Caki2 (cell line): ENCODE measurements at places on chromosomes 16 and 17. TPM values are rescaled to one million over a fixed set of nuclear protein-coding genes. Genes with fewer than 3 reads are reported as not detected.
A peak's percentile ranks its signal among the peaks of the same experiment; 100 is the strongest.

- DNase-seq = no peak
These were observed 19.9 kb upstream of the OSGIN1 start for GRCh38 chr16:83932955-83933673.

DNA sequence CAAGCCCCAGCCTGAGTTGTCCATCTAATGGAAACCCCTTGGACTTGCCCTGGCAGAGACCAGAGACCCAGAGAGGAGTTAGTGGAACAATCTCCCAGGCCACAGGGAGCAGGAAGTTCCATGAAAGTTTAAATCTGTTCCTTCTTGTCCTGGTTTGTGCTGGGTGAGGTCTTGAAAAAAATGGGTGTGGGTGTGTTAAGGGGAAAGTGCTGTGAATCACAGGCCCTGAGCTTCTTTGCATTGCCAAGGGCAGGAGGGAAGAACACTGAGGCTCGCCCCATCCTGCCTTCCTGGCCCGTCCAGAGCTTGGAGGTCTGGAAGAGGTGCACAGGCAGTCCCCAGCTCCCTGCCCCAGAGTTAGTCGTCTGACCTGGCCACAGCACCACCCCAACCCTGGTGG lies 2.3 kb downstream of the ADORA2B start:
- no peak for DNase-seq

DNA sequence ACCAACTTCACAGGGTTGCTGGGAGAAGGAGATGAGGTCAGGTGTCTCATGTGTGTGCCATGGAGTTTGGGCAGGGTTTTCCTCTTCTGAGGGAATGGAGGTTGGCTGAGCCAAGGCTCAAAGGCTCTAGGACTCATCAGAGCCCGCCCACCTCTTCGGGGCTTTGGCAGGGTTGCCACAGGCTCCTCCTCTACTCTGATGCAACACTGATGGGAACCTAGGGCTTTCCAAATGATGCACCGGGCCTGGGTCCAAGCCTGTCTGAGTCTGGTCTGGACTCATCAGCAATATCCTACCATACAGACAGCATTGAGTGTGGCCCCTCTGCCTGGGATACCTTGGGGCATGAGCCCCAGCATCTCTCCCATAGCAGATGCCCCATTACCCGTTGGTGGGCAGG lies 59.5 kb upstream of the LHX1 start:
- DNase-seq = no peak

GRCh38 chr17:13435230-13435629 lies 166.5 kb downstream of the HS3ST3A1 start:
- DNase-seq = no peak

GRCh38 chr17:57533684-57534305 lies 211.3 kb downstream of the CCDC182 start:
- DNase-seq = no peak

- no peak for DNase-seq
These were observed 287.9 kb downstream of the FTO start for GRCh38 chr16:53991754-53992378.

GRCh38 chr16:12661656-12662172 lies 142.0 kb downstream of the CPPED1 start:
- DNase-seq = peak; percentile 55

GRCh38 chr16:52203096-52203495 lies 343.8 kb downstream of the TOX3 start:
- DNase-seq = no peak

GRCh38 chr16:78633551-78633950 lies 534.1 kb downstream of the WWOX start:
- DNase-seq = no peak

DNA sequence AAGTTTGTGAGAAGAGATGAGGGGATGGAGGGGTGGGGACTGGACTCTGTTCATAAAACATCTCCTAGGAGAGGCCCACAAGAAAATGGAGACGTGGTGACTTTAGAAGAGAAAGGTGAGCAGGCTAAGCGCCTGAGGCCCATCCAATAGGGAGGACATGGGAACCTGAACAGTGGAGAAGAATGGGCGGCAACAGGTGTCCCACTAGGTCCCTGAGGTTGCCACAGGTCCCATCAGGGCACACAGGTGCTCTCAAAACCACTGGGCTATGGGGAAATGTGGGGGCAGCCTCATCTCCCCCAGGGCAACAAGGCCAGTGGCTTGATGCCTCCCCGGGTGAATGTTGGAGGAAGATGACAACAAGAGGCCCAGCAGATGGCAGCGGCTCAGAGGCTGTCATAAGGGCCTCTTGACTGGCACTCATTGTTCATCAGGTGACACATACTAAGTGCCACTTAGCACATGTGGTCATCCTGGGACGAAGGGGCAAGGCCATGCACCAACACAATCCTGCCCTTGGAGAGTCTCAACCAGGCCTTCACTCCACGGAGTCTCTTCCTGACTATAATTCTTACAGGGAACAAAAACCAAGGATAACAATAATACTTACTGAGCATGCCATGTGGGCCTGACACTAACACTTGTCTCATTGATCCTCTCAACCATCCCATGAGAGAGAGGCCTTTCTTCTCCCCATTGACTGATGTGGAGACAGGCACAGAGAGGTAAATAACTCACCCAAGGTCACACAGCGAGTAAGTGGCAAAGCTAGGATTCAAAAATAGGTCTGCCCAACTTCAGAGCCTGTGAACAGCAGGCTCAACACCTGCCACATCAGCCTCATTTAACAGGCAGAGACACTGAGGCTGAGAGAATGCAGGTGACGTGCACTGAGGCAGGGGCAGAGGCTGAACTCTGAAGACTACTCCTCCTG lies 38.0 kb downstream of the CUEDC1 start:
- DNase-seq = no peak

GRCh38 chr17:81379523-81379942 lies 15.7 kb upstream of the BAHCC1 start:
- no peak for DNase-seq

DNA sequence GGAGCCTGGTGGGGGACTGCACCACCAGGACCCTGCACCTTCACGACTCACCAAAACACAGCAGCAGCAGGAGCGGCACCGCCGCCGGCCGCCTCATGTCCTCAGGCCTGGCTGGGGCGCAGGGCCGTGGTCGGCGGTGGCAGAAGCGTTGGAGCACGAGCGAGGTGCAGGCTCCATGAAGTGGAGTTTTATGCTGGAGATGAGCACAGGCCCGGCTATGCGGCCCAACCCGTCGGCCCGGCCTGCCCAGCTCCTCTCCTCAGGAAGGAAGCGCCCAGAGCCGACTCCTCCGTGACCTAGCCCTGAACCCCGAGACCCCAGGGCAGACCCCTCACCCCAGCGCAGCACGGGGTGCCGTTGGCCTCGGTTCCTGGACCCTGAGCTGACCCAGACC lies at the start of gene PRSS27:
TSS of gene PRSS27 (minus strand) at position 161 of the 394 bp plus-strand sequence. CDS start at position 97, 64 bp downstream.
- DNase-seq = no peak

NPIPA8 gene
- 0.20 and 0.23 TPM in 2 replicates for total RNA-seq

NOG gene
- total RNA-seq = 1.5 TPM in 1 of 2 replicates, not detected in the other

GPR139 gene
- total RNA-seq = not detected in 2 replicates

MSLN gene
- total RNA-seq = not detected in 2 replicates

GRCh38 chr16:79050063-79050462 lies 550.5 kb downstream of the MAF start:
- no peak for DNase-seq

KRTAP3-2 gene
- total RNA-seq = not detected in 2 replicates

KRT31 gene
- not detected in 2 replicates for total RNA-seq

TNFRSF17 gene
- not detected in 2 replicates for total RNA-seq

- DNase-seq = no peak
These were observed 139.7 kb downstream of the AATF start for GRCh38 chr17:37088459-37088858.

- no peak for DNase-seq
These were observed 23.3 kb downstream of the QPRT start for GRCh38 chr16:29702269-29702668.

DNA sequence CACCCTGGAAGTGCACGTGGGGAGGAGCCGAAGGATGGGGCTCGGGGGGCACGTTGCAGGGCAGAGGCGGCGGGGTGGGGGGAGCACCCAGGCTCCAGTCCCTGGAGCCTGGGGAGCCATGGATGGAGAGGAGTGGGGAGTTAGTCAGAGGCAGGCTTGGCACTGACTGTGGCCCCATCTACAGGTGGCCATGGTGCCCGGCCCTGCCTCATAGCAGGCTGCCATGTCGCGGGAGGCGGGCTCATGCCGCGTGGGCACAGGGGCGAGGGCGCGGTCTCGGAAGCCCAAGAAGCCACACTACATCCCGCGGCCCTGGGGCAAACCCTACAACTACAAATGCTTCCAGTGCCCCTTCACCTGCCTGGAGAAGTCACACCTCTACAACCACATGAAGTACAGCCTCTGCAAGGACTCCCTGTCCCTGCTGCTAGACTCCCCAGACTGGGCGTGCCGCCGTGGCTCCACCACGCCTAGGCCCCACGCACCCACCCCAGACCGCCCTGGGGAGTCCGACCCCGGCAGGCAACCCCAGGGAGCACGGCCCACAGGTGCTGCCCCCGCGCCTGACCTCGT lies 3.0 kb downstream of the PRR35 start:
- DNase-seq = no peak

- DNase-seq = no peak
These were observed 35.9 kb downstream of the HLF start for GRCh38 chr17:55300479-55301290.

GRCh38 chr17:12247761-12248160 lies 227.1 kb downstream of the MAP2K4 start:
- no peak for DNase-seq

DNA sequence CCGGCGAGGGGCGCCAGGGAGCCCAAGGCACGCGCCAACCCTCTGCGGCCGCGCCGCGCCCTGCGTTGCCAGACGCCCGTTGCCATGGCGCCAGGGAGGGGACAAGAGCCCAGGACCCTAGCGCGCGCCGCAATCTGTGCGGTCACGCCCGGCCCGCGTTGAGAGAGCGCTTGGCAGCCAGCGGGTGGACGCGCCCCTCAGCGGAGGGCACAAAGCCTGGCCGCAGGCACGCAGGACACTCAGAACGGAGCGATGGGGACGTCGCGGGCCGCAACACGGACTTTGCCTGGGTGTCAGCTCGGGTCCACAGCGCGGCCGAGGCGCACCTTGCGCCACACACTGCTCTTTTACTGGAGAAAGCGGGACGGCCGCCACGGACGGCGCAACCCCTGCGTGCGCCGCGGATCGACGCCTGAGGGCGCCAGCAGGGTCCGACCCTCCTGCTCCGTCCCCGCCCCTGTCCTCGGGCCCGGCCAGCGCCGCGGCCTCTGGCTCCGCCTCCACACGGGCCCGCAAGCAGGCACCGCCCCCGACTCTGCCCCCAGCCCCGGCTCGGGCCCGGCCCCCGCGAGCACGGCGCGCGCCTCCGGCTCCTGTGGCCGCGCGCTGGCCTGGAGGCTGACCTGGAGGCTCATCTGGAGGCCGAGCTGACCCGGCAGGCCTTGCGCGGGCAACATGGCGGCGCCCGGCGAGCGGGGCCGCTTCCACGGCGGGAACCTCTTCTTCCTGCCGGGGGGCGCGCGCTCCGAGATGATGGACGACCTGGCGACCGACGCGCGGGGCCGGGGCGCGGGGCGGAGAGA lies at the start of gene GFER:
TSS of gene GFER (plus strand) at position 650 of the 803 bp plus-strand sequence. CDS start at position 676, 26 bp downstream.
- peak; percentile 92 for DNase-seq

GRCh38 chr17:65261152-65261551 lies 124.0 kb downstream of the RGS9 start:
- no peak for DNase-seq

DNA sequence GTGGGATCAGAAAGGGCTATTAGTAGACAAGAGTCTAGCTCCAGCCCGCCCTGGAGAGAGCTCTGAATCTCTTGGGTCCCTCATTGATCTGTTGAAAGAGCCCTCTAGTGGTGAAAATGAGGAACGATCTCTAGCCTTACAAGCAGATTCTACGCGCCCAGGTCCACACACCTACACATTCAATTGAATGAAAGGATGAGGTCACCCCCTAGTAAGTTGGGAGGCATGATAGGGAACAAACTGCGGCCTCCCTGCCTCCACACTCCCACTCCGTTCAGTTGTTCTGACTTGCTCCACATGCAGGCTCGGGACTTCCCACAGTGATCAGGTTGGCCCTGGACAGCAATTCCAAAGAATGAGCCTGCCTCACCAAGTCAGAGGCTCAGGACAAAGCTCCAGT lies 2.9 kb upstream of the CACNG3 start:
- peak; percentile 39 for DNase-seq

TMIGD1 gene
- total RNA-seq = not detected in 2 replicates

DNA sequence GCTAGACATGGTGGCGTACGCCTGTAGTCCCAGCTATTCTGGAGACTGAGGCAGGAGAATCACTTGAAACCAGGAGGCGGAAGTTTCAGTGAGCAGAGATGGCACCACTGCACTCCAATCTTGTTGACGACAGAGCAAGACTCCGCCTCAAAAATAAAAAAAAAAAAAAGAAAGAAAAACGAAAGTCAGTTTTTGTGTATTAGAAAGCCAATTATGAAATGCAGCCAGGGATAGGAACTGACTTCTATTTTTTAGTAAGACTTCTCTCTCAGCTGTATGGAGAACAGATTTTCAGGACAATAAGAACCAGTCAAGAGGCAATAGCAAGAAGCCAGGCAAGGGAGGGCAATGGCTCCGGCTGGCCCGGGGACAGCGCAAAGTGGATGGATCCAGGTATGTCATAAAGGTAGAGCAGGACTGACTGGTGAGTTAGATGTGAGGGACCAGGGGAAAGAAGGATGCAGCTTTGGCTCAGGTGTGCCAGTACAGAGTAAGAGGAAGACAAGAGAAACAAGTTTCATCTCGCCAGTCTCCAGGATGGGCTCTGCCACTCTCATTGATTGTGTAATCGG lies 12.5 kb upstream of the CCL1 start:
- no peak for DNase-seq

DNA sequence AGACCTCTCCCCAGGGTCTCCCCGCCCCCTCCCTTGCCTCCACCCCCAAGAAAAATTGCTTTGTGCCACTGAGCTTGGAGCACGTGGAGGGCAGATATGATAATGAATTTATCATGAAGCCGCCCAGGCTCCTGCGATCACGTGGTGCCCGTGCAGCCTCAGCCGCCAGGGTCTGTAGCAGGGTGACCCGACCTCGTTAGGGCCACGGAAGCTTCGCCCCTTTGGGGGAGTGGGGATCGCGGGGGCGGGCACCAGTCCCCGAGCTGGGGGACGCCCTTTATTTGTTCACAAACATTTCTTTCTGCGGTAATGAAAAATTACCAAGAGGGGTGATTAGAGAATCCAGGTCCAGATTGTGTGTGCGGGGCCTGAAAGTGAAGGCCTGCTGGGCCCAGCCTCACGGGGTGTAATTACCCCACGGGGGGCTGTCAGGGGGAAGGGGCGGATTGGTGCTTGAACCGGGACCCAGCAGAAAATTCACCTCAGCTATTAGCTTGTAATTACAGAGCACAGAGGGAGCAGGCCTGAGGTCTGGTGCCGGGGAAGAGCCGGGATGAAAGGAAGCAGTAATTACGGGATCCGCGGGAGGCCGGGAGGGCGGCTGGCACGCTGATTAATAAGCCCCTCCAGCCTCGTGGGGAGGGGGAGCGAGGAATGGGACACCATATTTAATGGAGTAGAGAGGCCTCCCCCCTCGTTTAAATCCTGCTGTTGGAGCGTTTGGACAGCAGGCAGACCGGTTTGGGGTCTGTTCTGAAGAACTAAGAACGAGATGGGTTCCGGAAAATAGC lies 13.3 kb downstream of the GSE1 start:
- no peak for DNase-seq

ANKRD40 gene
- total RNA-seq = 29.7 and 44.3 TPM in 2 replicates

GRCh38 chr16:87161822-87162676 lies 155.1 kb downstream of the C16orf95 start:
- DNase-seq = no peak

- no peak for DNase-seq
These were observed 268.3 kb downstream of the ABCC12 start for GRCh38 chr16:47887496-47887895.
